ENCODE measurements at places on chromosomes 12 and 14. TPM values are rescaled to one million over a fixed set of nuclear protein-coding genes. Genes with fewer than 3 reads are reported as not detected.

DNA sequence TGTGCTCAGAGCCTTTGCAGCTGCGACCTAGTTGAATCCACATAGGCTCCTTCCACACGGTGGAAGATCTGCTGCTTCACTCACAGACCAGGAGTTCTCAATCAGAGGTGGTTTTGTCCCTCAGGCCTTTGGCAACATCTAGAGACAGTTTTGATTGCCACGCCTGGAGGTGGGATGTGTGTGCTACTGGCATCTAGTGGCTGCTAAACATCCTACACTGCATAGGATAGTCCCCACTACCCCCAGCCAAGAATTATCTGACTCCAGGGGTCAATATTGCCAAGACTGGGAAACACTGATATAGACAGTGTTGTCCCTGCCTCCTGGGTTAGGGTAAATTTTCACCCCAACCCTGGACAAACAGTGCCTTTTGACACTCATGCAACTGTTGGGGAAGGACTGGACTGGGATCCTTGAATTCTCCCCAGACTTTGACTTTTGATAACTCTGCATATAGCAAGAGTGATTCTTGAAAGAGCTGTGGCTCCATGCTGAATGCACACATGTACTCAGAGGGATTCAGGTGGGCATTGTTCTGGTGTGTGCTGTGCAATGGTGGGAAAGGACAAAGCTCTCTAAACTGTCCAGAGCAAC is 39.8 kb downstream of the BAZ2A start:
- no peak for DNase-seq

GRCh38 chr14:104295681-104296387 is 157.4 kb downstream of the KIF26A start:
- DNase-seq: no peak

DNA sequence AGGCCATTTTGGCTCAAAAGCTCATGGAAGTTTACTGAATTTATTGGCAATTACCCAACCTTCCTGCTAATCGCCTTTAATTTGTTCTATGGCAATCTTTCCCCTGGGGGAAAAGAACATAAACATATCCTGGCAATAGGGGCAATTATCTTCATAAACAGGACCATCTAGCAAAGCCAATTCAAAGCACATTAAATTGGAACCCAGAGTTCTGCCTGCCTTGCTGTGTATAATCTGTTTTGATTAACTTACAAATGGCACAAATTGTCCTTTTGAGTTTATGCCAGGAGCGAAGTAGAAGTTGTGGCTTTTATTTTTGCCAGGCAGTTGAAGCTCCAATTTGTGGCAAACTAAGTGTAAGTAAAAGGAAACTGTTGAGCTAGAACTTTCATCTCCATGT is 68.6 kb downstream of the C12orf50 start:
- DNase-seq: no peak

The HOXC12 gene
- total RNA-seq: not detected

The LRRC9 gene
- not detected for total RNA-seq

The PLEKHA5 gene
- total RNA-seq: 32.3 TPM

The MYF5 gene
- not detected for total RNA-seq

Data from osteocyte (in vitro differentiated cells).